Stimulated activated CD4-positive, alpha-beta T cell treated with anti-CD3 and anti-CD28 coated beads, Interleukin-4, amount 100 ng/mL, for 4 hours (primary cell): ENCODE measurements at places on chromosomes 5 and 9.

- DNase-seq, result no peak
These were observed 285.5 kb upstream of the SLC24A2 start for GRCh38 chr9:20074291-20074690.

DNA sequence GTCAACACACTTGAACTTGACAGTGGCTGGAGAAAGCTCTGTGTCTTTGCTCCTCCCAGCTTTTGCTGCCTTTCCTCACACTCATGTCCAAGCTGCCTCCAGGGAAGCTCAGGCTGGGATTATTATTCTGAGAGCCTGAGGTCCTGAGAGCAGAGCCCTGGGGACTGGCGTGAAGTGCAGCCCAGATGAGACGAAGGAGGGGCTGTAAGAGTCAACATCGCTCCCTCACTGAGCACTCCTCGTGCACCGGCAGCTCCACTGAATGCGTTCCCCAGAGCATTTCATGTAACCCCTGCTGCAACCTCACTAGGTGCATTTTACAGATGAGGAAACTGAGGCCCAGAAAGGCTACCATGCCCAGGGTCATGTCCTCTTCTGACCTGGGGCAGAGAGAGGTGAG is 63.5 kb upstream of the PHYKPL start:
- no peak for DNase-seq

GRCh38 chr5:180689071-180689694 is 39.8 kb upstream of the FLT4 start:
- DNase-seq, result peak; percentile 48

GRCh38 chr9:123866497-123866896 is 63.4 kb downstream of the DENND1A start:
- no peak for DNase-seq

DNA sequence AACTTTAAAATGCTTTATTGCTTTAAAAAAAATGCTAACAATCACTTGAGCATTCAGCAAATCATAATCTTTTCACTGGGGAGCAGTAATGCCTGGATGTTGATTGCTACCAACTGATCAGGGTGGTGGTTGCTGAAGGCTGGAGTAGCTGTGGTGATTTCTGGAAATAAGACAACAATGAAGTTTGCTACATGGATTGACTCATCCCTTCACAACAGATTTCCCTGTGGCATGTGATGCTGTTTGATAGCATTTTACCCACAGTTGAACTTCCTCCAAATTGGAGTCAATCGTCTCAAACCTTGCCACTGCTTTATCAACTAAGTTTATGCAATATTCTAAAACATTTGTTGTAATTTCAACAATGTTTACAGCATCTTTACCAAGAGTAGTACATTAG is 83.3 kb downstream of the MLLT3 start:
- DNase-seq, result no peak

DNA sequence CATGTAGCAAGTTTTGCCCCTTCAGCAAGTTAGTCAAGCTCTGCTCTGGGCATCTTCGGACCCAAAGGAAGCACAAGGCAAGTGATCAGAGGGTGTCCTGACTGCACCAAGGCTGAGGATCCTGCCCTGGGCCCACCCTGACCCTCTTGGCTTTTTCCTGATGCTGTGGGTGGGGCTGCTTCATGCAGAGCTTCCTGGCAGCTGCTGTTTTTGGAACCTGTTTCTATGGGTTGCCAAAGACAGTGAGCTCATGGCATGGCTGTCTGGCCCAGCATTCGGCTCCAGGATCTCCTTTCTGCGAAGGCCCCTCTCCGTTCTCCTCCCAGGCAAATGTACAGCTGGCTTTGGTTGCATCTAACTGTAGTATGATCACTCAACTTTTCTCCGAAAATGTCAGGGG is 497.9 kb downstream of the ARHGEF28 start:
- no peak for DNase-seq

DNA sequence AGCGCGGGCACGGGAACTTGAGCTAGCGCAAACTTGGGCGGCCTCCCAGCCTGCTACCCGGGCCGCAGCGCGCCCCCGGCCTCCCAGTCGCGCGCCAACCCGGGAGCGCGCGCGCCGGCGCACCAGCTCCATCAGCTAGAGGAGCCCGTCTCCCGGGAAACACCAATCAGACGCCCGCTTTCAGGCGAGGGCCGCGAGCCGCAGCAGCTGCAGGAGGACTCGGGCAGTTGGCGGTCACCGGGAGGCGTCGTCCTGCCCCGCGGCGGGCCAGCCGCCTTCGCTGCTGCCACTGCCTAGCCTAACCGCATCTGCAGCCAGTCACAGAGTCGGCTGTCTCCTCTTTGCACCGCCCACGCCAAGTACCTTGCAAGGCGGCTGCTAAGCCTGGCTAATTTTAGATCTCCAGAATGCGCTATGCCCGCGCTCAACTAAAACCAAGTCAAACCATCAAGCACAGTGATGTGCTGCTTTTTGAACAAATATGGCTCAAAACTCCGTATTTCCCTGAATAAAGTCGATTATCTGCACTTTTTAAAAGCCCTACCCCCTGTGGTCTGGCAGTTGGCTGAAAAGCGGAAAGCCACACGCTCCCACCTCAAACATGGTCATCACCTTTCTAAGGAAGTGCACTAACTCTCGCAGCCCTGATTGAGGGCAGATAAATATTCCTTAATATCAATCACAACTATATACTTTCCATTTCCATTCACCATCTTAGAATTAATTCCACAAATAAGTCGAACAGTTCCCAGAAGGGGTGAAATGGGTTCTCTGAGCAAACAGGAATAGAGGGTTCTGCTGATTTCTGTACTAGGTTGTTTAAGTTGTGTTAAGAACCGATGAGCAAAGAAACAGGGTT is 221.8 kb downstream of the MEF2C start:
- no peak for DNase-seq

DNA sequence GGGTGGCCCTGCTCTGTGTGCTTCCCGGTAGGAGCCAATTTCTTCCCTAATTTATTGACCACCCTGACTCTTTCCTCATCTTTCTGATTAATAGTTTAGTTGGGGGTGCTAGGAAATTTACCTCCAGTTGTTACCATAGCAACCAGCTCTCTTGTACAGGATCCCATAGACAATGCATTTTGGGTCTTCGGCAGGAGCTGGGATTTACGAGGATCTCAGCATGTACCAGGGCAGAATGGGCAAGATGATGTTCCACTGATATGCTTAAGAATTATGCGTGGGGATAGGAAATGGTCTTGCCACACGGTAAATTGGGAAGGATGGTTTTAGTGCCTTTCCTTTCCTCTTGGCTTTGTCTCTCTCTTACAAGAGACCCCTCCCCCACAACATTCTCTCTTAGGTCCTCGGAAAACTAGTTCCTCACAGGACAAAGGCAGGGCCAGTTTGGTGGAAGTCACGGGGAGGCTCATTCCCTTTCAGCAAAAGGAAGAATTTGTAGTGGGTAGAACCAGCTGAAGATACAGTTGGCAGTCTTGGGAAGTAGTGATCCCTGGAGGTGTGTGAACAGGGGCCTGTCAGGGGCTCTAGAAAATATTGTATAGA is 133.4 kb upstream of the SHB start:
- DNase-seq, result no peak

DNA sequence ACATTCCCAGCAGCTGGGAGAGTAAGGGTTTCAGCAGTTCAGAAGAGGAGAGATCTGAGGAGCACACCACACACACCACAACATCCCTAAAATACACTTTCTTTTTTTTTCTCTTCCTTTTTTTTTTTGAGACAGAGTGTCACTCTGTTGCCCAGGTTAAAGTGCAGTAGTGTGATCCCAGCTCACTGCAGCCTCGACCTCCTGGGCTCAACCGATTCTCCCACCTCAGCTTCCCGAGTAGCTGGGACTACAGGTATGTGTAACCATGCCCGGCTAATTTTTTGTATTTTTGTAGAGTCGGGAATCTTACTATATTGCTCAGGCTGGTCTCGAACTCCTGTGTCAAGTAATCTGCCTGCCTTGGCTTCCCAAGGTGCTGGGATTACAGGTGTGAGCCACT is 9.7 kb upstream of the UBAP1 start:
- DNase-seq, result no peak

DNA sequence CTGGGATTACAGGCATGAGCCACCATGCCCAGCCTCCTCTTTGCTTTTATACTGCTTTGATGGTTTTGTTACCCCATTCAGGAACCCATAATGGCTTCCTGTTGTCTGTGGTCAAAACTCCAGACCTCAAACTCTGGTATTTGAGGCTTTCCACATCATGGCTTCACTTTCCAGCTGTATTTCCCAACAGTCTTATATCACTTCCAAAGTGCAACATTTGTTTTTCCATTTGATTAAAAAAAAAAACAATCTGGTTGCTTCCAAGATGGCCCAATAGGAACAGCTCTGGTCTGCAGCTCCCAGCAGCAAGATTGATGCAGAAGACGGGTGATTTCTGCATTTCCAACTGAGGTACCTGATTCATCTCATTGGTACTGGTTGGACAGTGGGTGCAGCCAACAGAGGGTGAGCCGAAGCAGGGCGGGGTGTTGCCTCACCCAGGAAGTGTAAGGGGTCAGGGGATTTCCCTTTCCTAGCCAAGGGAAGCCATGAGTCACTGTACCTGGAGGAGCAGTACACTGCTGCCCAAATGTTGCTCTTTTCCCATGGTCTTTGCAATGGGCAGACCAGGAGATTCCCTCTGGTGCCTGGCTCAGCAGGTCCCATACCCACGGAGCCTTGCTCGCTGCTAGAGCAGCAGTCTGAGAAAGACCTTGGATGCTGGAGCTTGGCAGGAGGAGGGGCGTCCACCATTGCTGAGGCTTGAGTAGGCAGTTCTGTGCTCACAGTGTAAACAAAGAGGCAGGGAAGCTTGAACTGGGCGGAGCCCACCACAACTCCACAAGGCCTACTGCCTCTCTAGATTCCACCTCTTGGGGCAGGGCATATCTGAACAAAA is 458.4 kb downstream of the KDM4C start:
- peak; percentile 10 for DNase-seq

DNA sequence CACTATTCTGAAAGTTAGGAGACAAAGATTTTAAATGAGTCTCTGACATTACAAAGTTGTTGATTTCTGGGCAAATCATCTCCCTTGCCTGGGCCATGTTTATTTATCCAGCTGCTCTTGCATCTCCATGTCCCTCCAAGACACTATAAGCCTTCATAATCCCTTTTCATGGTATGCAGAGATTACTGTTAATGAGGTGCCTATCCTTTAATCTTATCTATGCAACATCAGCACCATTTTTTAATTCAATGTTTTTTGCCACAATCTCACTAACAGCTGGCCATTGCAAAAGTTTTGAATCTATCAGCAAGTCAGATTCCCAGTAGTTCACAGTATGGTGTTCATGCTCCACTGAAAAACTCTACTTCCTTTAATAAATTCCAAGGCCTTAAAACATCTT is 108.5 kb upstream of the PTPRD start:
- DNase-seq, result no peak

DNA sequence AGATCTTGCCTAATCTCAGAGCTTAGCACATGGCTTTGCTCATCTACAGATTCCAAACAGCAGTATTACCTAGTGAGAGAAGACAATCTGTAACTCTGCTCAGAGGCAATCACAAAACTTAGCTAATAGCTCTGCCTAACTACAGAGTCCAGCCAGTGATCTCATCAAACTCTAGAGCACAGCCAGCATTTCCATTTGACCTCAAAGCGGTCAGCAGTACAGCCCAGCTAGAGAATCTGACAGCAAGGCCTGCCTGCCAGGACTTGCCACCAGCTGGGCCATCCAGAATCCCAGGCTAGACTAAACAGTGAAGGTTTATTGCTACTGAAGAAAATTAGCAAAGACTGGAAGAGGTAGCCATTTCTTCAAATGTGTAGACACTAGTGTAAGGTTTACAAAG is 217.9 kb upstream of the VLDLR start:
- DNase-seq, result no peak

DNA sequence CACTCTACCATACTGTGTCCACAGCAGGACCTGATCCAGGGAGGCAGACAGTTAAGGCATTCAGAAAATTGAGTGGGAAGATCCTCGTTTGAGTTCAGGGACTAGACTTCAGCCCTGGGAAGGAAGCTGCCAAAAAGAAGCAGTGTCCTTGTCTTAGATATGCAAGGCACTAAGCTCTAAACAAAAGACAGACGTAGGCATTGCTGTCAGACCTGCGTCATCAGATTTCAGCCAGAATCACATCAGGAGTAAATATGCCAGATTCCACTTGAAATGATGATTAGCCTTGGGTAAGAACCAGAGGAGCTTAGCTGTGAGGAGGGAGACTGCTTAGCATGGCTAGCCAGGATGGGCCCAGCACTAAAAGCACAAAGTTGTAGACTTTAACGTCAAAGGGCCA is 56.7 kb downstream of the MAMDC2 start:
- DNase-seq, result no peak

- no peak for DNase-seq
These were observed 409.5 kb upstream of the MEF2C start for GRCh38 chr5:89292487-89292886.

DNA sequence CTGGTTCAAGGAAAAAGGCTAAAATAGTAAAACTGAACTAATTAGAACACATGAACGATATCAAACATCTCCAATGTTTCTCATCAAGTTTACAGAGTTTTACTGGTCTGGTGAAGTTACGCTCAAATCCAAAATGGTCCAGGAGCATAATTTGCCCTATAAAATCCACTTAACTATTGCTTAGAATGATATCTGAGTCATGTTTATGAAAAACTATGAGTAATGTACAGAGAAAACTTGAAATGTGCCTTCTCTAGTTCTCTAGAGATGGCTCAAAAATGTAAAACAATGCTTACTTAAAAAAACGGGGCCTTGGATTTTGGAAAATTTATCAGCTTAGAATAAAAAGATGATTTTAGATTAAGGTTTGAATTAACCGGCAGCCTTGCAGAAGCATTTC is 108.1 kb downstream of the FBXW11 start:
- DNase-seq, result no peak

DNA sequence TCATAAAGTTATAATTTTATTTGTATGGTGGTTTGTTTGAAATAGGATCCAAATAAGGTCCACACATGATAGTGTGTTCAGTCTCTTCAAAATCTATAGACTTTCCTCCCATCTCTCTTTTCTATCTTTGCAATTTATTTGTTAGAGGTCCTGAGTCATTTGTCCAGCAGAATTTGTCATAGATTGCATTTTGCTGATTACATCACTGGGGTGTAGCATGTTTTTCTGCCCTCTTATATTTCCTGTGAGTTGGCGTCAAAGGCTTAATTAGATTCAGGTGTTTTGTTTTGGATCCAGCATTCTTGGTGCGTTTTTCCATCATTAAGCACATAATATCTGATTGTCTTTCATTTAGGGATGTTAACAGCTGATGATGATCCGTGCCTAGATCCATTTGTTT is 15.0 kb downstream of the CYFIP2 start:
- no peak for DNase-seq

DNA sequence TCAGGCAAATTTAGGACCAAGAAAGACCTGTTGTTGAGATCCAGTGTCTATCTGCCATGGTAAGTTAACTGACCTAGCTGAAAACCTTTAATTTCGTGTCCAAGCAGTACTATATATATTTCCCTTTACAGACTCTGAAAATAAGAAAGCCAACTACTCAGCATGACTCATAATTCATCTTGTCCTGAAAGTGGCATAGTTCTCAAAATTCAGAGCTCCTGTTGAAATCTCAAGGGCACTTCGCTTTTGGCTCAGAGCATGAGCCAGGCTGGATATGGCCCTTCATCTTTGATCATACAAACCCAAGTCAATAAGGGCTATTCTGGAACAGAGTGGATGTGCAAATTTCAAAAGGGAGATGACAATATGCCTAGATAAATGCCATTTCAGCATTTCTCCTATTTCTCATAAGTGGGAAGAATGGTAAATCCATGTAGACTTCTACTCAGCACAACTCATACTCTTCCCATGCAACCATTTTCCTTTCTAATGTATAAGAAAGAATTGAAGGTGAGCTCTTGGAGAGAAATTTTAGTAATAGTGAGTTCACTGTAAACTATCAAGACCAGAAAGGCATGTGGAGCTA is 567.9 kb upstream of the DAB2 start:
- DNase-seq, result no peak
